Epithelial cell of esophagus (primary cell): ENCODE measurements at places on chromosomes 5 and 9.

GRCh38 chr5:179153341-179153901, 93.2 kb downstream of the ZNF354C start:
- DNase-seq = no peak

- no peak for DNase-seq
Observed at GRCh38 chr5:81785322-81785721, 34.4 kb upstream of the SSBP2 start.

- no peak for DNase-seq
Observed at GRCh38 chr5:88583471-88583870, 299.5 kb downstream of the MEF2C start.

DNA sequence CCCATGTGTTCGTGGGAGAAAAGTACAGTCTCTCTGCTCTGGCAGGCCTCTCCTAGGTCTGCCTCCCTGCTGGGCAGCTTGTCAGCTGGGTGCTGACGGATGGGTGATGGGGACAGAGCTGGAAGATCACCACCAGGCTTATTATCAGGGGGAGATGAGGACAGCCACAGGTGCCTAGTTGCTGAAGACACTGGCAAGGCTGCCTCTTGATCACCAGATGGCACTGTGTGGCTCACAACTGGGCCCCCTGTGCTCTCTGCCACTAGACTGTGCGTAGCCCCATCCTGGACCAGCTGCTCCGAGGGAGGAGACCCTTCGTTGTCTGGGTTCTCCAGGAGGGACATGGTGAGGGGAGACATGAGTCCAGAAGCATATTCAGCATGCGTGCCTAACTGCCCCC, 73.0 kb downstream of the KIF24 start:
- no peak for DNase-seq

DNA sequence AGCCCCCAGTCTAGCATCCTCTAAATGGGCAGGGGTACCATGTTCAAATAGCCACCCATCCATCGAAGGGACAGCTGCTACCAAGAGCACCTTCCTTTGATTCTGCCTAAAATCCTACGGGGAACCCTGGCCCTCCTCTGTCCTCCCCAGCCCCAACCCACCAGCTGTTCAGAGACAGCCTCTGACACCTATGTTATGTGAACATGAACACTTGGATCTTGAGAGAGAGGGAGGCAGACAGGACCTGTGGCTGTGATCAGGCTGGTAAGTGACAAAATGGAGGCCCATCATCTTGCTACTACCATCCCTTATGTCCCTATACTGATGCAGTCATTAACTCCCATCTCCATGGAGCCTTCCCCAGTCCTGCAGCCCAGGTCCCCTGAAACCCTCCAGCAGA, 8.2 kb downstream of the SLC23A1 start:
- no peak for DNase-seq

- DNase-seq = no peak
Observed at GRCh38 chr5:32538031-32538547, 47.3 kb upstream of the SUB1 start.

- DNase-seq = no peak
Observed at GRCh38 chr5:128441165-128441564, 96.9 kb downstream of the FBN2 start.

GRCh38 chr9:100557053-100557452, 20.8 kb upstream of the CAVIN4 start:
- DNase-seq = peak; percentile 10

- DNase-seq = no peak
Observed at GRCh38 chr9:108842610-108843295, 13.0 kb downstream of the ACTL7B start.

DNA sequence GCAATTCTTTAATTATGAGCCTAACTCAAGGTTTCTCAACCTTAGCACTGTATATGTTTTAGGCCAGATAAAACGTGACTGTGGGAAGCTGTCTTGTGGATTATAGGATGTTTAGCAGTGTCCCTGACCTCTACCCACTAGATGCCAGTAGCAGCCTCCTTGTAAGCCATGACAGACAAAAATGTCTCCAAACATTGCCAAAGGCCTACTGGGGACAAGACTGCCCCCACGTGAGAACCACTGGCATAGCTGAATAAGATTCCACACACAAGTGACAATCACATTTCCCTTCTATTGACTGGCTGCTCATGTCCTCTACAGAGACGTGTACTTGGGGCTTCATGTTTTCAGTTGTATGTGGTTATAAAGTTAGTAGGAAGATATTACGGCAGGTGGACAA, 55.4 kb downstream of the GOLM1 start:
- peak; percentile 9 for DNase-seq

- no peak for DNase-seq
Observed at GRCh38 chr9:127386981-127387380, 10.0 kb upstream of the SLC2A8 start.

DNA sequence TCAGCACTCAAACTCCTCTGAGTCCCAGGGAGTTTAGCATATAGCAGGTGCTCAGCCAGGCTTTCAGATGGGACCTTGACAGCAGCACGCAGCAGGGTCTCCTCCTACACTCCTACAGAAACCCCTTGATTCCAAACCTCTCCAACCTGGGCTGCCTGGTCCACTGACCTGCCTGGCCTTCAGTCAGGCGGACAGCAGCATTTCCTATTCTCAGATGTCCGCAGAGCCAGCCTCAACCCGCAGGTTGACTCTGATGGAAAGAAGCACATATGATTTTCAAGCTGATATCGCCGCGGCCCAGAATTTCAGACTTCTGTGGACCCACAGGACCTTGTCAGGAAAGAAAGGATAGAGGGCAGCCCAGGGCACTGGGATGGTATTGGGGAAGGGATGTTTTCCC, 5.3 kb upstream of the SLC25A48 start:
- no peak for DNase-seq

GRCh38 chr5:10792336-10792735, 31.3 kb upstream of the DAP start:
- no peak for DNase-seq

- no peak for DNase-seq
Observed at GRCh38 chr9:95277509-95277908, 40.0 kb downstream of the FANCC start.

- DNase-seq = no peak
Observed at GRCh38 chr5:89759802-89760201, 649.8 kb downstream of the CETN3 start.

- peak; percentile 45 for DNase-seq
Observed at GRCh38 chr9:133144142-133144903, 19.4 kb downstream of the GBGT1 start.

- DNase-seq = no peak
Observed at GRCh38 chr9:110198357-110198756, 9.6 kb downstream of the C9orf152 start.

DNA sequence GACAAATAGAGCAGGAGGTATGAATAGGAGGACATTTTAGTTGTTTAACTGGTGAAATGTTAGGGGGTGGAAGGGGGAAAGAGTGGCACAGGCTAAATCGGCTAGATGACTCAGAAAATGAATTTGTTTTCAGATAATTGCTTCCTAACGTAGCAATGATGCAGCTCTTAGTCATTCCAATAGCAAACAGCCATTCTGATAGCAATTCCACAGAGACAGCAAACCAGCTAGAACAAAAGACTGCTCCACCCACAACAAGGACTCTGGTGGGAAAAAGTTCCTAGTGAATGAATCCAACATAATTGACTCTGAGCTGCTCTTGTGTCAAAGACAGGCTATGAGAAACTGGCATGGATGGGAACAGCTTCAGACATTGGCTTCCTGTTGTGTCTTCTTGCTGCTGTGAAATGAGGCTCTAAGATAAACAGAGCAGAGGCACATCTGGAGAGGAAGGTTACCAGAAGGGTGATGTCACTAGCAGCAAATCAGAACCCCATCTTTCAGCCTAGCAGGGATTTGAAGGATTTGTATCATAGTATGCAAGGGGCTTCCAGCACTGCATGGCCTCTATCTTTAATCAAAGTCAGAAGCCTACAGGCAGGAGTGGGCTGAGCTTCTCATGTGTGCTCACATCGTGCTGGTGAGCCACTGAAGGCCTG, 28.1 kb upstream of the F2RL1 start:
- DNase-seq = peak; percentile 98

DNA sequence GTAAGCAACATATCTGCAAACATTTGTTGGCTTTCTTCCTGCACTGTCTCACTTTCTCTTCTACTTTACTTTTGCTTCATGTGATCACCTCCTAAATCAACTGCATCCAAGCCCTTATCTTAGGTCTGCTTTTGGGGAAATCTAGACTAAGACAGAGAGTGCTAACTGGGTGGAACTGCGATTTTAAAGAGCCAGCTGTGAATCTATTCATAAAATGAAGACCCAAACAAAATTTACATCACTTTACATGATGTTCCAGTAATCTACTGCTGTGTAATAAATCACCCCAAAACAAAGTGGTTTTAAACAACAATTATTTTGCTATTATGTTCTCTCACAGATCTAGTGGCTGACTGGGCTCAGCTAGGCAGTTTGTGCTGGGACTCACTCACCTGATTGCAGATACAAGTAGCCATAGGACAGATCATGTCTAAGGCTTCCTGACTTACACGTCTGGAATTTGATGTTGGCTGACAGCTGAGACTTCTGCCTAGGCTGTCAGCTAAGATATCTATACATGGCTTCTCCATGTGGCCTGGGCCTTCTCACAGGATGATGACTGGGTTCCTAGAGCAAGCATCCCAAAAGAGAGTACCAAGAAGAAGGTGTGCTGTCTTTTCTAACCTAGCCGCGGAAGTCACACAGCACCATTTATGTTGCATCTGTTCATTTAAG, 145.1 kb upstream of the TBCA start:
- DNase-seq = peak; percentile 68

GRCh38 chr9:81598123-81598497, 91.2 kb downstream of the TLE1 start:
- DNase-seq = no peak

- DNase-seq = peak; percentile 92
Observed at GRCh38 chr5:147887930-147888329, 9.4 kb downstream of the SCGB3A2 start.

- no peak for DNase-seq
Observed at GRCh38 chr5:5318426-5319190, 103.9 kb upstream of the ICE1 start.

DNA sequence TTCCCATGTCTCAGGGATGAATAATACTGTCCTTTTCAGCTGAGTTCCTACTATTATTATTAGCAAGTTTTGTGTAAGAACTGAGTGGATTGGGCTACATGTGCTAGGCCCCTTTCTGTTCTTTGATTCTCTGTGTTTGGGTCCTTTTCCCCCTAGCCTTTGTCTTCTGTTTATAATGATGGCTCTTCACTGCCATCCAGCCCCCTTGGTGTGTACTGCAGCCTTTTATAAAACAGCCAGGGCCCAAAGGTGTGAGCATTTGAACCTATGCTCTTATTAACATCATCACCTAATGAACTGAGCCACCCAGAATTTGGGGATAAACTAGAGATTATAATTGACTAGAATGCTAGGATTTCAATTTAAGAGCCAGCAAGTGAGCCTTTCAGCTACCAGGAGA, 52.6 kb downstream of the PLAC8L1 start:
- DNase-seq = no peak

DNA sequence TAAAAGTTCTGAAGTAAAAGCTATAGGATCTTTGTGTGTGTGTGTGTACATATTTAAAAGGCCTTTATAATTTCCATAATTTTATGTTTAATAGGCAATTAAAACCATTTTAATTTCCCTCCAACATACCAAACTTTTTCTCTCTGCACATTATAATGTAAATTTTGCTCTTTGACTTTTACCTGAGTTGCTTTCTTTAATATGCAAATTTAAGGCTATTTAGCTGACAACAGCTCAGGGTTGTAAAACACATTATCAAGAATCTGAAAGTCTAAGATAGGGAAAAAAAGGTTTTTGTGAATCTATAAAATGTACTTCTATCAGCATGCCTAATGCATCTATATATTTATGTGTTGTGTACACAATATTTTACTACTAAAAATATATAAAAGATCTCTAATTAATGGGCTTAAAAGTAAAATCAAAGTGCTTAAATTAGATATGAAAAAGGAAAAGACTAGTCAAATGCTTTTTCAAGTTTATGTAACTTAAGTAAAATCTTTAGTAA, 239.6 kb upstream of the RAI14 start:
- no peak for DNase-seq

GRCh38 chr9:127154390-127155191, 32.2 kb upstream of the ANGPTL2 start:
- no peak for DNase-seq

DNA sequence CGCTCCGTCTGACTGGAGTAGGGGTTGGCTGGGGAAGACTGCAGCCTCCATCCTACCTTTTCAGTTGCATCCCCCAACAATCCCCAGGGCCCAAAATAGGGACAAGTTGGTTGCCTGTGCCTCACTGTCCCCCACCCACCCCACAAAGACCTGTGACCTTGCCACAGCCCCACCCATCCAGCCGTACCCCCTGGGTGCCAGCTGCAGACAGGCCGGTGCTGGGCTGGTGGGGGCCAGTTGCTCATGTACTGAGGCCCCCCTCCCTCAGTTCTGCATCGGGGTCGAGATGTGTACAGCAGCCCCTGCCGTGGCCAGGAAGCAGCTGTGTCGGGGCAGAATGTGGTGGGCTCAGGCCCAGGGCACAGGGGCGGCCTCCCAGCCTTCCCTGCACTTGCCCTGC, 374 bp downstream of the LCNL1 start:
- DNase-seq = no peak

DNA sequence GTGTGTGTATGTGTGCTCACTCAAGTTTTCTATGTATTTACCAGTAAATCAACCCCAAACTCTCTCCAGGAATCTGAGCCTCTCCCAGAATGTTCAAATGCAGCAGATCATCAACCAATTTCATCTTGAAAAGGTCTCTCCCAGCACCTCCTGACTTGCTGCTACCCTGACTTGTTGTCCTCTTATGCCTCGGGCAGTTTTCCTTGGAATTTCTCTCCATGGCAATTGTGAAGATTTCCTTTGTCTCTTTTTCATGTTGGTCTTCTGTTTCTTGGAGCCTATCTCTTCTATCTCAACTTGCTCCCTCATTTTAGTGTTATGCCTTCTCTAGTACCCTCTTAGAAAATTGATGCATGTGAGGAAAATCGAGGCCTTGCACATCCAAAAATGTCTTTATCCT, 303.6 kb upstream of the KIF2A start:
- DNase-seq = no peak

- peak; percentile 71 for DNase-seq
Observed at GRCh38 chr5:168295574-168296201, 4.2 kb downstream of the WWC1 start.

DNA sequence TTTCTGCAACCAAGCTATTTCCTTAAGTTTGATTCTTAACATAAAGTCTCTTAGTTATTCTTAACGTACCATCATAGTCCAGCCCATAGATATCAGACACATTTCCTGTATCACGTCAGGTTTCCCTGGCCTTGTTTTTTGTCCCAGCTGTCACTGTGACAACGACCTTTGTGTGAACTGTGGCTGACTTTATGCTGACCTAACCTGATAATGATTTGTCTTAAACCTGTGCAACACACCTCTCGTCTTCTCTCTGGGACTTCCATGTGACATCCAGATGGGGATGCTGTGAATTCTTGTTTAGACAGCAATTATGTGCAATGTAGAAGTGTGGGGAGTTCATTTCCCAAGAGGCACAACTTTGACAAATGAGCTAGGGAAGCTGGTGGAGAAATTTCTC, 662.8 kb downstream of the PTPRD start:
- no peak for DNase-seq

GRCh38 chr5:74903165-74903787, 37.1 kb upstream of the FAM169A start:
- DNase-seq = peak; percentile 92
